ENCODE measurements at places on chromosomes 7 and 10.
A peak's percentile ranks its signal among the peaks of the same experiment; 100 is the strongest.

DNA sequence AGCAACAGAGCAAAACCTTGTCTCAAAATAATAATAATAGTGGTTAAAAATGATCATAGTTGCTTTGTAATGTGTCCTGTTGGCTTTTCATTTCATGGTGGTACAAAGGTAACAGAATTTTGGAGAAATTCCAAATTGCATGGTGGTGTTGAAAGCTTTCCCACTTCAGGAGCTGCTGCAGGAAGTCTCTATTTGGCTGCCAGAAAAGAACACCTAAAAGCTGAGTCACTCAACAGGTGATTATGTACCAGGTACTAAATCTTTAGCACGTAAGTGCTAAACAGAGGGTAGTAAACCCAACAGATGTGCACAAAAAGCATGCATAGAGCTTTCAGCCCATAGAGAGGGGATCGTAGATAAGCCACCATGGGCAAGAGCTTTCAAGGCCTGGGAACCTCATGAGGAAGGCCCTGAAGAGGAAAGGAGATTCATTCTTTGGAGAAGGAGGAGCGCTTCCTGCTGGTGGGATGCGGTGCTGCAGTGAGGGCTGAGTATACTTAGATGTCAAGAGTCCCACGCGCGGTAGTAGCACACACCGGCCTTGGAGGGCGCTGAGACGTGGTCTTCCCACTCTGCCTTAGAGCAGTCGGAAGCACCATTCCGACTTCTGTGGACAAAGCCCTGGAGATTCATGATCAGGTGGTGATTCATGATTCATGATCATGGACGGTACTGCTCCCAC, 118.7 kb downstream of the RALA start:
- DNase-seq = no peak

DNA sequence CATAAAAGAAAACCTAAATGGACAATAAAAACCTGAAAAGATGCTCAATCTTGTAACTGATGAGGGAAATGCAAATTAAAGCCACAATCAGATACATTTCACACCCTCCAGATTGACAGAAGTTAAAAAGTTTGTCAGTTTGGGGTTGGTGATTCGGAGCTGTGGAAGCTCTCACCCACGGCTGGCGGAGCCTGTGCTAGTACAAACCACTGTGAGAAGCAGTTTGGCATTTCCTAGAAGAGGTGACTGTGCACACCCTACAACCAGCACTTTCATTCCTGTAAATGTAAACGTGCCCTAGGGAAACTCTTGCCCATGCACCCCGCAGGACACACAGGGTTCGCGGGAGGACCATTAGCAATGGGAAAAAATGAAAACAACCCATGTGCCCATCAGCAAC, 114.1 kb downstream of the BMS1 start:
- no peak for DNase-seq

DNA sequence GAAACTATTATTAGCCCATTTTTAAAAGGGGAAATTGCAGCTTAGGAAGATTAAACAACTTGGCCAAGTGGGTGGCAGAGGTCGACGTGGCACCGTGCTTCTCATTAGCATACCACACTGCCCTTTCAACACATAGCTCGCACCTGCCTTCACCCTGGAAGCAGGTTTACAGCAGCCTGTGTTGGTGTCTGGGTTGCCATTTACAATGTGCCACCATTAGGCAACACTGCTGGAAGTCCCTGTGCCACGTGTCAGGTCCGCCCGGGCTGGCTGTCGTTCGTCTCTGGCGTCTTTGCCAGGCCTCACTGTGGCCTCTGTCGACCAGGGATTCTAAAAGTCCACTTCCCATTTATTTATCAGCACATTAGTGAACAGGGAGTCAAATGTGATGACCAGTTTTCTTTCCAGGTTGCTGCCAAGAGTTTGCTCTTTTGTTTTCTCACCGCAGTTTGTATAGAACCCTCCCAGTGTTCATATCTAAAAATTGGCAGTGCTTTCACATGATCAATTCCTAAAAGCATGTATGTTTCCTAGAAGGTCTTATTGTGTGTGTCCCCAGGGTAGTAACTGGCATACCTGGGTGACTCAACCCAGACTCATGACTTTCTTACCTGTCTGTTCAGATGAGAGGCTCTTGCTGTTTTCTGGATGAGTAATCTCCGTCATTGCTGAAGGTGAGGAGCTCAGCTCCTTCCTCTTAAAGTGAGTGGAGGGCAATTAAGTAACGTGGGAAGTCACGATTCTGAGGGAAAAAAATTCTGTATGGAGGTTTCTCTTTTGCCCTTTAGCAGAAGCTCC, 9.2 kb downstream of the INSIG1 start:
- DNase-seq = no peak

DNA sequence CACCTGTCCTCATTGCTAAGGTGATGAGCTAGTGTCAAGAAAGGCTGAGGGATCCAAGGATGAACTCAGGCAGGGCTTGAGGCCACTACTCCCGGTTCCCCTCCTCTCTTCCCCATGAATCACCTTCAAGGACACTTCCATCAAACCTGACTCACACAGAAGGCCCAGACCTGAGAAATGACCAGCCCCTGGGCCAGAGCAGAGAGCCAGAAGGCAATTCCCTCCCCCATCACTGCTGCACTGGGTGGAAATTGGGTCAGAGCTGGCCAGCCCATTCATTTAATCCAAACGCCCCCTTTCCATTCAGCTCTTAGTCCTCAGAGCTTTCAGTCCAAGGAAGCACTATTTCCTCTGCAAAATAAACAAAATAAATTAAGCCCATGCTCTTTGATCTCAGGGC, 182.0 kb downstream of the KCNMA1 start:
- no peak for DNase-seq

- DNase-seq = no peak
Measured at GRCh38 chr10:124703778-124704427, 40.3 kb downstream of the FAM53B start.

DNA sequence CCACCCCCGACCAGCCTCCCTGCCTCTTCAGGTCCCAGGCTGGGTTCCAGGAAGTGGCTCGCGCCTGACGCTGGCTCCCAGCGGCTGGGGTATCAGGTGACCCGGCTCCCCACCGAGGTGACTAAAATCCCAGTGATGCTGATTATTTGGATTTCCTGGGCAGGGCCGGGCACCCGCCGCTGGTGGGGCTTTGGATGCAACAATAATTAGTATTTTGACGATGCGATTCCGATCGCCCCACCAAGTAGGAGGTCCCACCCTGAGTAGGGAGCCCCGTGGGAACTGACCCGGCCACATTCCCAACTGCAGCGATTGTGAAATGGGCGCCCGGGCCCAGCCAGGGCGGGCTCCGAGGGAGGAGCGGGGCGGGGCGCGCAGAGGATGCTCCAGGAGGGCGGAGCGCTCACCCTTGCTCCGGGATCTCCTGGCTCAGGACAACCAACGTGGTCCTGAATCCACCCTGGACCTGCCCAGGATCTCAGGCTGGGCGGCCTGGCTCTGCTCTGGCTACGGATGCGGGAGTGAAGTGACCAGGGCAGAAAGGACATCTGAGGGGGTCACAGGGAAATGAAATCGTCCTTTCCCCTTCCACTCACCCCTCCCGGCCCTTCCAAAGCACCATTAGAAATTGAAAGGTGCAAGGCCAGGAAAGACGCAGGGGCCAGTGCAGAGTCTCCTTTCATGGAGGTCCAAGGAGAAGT, 32.6 kb downstream of the DUSP5 start:
- DNase-seq = peak; percentile 42

DNA sequence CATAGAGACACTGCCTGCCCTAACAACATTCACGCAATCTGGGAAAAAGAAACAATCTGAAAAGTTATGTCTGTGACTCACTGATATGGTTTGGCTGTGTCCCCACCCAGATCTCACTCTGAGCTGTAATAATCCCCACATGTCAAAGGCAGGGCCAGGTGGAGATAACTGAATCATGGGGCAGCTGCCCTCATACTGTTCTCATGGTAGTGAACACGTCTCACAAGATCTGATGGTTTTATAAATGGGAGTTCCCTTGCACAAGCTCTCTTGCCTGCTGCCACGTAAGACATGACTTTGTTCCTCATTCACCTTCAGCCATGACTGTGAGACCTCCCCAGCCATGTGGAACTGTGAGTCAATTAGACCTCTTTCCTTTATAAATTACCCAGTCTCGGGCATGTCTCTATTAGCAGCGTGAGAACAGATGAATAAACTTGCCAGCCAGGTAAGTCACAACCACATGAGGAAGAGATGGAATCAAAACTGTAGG, 341.5 kb upstream of the AOAH start:
- no peak for DNase-seq

GRCh38 chr7:105871142-105871541, 5.3 kb downstream of the ATXN7L1 start:
- DNase-seq = no peak

- no peak for DNase-seq
Measured at GRCh38 chr10:553233-553632, 136.2 kb downstream of the DIP2C start.
